Renal pelvis (tissue), 12 donors: ENCODE measurements at places on chromosomes 3 and 15. TPM values are rescaled to one million over a fixed set of nuclear protein-coding genes. Genes with fewer than 3 reads are reported as not detected.

DNA sequence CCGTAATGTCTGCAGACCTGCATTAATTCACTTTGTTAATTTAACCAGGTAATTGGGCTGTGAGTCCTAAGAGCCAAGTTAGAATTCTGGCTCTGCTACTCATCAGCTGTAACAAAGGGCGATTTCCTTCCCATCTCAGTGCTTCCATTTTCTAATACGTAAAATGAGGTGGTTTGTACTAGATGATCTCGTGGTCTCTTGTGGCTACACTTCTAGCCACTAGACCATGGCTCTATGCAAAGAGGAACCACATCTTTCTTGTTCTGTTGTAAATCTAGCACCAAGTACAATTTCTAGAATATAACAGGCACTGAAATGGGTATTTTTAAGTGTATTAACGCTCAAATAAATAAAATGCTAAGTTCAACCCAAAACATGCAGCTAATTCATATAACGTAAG is 174.4 kb upstream of the THBS1 start:
- DNase-seq = no peak

DNA sequence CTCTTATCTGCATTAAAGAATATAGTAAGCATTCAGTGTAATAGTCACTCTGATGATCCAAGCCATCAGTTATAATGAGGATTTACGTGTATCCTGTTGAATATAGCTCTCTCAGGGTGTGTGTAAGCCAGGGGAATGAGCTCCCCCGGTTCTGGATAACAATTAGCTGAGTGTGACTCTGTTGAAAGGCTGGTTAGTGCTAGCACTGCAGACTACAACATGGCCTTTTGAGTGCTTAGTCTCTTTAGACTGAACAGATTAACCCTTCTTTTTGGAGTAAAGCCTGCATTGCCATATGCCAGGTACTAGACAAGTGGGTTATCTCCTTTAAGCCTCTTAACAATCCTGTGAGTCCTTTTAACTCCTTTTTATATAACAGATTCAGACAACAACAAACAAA is 119.5 kb downstream of the TMEM108 start:
- no peak for DNase-seq

GRCh38 chr3:94246171-94246570 is 183.3 kb downstream of the NSUN3 start:
- no peak for DNase-seq

DNA sequence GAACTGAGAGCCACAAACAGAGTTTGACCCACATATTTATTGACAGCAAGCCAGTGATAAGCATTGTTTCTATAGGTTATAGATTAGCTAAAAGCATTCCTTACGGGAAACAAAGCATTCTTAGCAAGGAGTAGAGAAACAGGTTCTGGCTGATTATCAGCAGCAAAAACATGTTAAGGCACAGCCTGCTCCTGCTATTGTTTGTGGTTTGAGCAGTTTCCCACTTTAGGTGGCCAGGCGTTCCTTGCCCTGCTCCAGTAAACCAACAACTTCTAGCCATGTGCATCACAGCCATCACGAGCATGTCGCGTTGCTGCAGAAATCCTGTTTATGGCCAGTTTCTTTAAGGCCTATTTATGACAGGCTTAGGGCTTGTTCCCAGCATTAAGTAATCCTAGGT is 44.7 kb upstream of the C2CD4B start:
- DNase-seq = peak; percentile 8

DNA sequence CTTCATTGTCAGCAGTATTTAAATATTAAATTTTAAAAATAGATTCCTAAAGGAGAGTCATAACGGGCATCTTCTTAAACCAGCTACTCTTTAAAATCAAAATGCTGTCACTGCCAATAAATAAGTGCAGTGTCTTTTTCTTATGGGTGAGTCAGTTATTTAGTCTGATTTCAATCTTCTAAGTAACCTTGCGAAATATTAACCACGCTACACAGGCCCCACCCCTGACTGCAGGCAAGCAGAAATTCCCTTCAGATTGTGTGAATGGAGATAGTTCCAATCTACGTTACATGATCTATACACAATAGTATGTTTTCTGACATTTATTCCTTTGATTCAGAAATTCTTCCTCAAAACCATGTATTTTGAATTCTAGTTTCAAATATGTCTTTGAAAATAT is 141.5 kb downstream of the GADL1 start:
- no peak for DNase-seq

DNA sequence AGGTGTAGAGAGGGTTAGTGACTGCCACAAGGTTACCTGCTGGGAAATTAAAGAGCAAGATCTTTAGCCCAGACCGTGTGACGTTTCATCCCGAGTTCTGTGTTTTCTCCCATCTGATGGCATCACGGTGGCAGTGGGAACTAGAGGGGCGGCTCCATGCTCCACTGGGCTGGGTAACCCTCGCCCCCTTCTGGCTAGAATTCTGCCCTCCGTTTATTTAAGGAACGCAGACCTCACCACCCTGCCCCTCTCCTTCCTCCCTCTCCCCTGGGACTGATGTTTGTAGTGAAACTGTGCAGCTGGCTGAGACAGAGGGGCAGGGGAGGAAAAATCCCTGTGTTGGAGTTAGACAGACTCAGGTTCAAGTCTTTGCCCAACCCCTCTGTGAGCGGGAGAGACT is 65.6 kb downstream of the ITGA11 start:
- DNase-seq = no peak

DNA sequence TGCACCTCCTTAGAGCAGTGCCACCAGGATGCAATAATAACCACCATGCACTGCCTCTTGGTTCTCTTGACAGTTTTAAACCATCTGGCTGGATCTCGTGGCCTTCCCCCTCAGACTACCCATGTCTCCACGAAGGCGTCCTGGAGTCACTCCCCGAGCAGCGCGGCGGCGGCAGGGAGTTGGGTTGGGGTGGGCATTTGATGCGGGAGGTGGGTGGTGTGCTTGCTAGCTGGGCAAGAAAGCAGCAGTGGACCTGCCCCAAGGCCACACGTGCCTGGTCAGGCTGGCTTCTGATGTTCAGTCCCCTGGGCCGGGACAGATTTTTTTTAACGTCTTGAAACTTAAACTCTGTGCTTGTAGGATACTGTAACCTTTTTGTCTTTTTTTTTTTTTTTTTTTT is 3.9 kb upstream of the TTLL3 start:
- no peak for DNase-seq

- peak; percentile 69 for DNase-seq
Observed at GRCh38 chr3:148625095-148625736, 72.5 kb upstream of the AGTR1 start.

GRCh38 chr3:183664913-183665381 is 29.5 kb downstream of the KLHL24 start:
- no peak for DNase-seq

DNA sequence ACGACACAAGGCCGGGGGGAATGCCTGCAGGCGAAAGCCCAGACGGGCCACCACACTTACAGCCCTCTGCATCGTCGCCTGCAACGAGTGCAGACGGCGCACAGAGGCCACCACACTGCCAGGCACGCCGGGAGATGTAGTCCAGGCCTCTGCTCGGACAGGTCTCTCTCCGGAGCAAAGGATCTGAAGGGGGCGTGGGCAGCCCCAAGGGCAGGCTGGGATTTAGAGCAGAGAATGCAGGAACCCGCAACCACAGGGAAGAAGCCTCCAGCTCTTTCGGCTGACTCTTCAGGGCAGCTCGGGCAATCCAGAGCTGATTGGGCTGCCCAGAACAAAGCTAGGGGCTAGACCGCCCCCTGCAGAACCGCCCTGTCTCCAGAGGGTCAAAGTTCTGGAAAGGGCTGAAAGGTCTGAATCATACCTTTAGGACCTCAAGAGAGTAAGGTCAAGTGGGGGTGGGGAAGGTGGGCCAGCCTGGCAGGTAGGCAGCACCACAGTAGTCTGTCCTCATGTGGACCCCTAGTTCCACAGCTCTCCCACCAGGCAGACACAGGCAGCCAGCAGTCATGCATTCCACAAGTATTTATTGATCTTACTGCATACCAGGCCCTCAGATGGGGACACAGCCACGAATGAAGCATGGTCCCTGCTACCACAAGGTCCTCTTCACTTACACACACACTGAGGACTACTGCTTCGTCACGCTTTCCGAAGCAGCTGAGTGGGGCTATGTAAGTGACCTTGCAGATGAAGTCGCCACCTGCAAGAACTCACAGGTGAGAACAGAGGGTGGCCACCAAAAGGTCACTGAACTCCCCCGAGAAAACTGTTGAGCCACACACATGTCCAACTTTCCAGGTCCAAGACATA is at the start of gene AMT:
Gene AMT, minus strand, starts transcription at position 95 of the 870 bp plus-strand sequence. Its CDS starts 23 bp downstream, at position 72.
- DNase-seq = peak; percentile 67

DNA sequence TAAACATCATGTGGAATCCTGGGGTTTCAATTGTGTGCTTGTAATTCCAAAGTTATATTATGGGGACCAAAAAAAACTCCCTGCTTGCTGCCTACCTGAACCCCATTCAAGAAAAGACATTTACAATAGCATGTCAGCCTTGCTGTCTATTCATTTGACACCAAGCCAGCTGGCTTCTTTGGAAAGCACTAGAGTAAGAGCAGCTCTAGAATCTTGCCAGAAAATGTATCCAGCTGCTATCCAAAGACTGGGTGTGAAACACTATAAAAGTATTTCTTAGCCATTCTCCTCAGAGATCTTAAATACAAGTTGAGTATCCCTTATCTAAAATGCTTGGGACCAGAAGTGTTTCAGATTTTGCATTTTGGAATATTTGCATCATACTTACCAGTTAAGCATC is 87.4 kb downstream of the RAD18 start:
- no peak for DNase-seq

UROC1 gene
- polyA plus RNA-seq = 0.13 TPM

NR2E3 gene
- polyA plus RNA-seq = 1.1 TPM

CFAP92 gene
- polyA plus RNA-seq = 1.1 TPM

NRROS gene
- polyA plus RNA-seq = 2.6 TPM
